Motor neuron (in vitro differentiated cells): ENCODE measurements at places on chromosomes 3 and 15. TPM values are rescaled to one million over a fixed set of nuclear protein-coding genes. Genes with fewer than 3 reads are reported as not detected.

STRIT1 gene
- total RNA-seq = 0.22 and 0.81 TPM in 2 replicates

CACNA2D3 gene
- not detected in 2 replicates for total RNA-seq

ALG1L2 gene
- 0.65 TPM in 1 of 2 replicates, not detected in the other for total RNA-seq

PLA2G4E gene
- total RNA-seq = 0.10 and 0.52 TPM in 2 replicates

SEMA5B gene
- total RNA-seq = 26.1 and 27.3 TPM in 2 replicates

UPK1B gene
- 0.15 and 0.32 TPM in 2 replicates for total RNA-seq

CHRM5 gene
- total RNA-seq = 0.36 and 0.89 TPM in 2 replicates

LRRC2 gene
- total RNA-seq = 1.9 TPM in 2 replicates

GOLGA8Q gene
- total RNA-seq = 0.63 and 0.65 TPM in 2 replicates

WDR49 gene
- not detected in 2 replicates for total RNA-seq

ADAMTSL3 gene
- total RNA-seq = 0.08 and 0.14 TPM in 2 replicates

MGA gene
- total RNA-seq = 40.8 and 47.1 TPM in 2 replicates

ILDR1 gene
- 0.19 TPM in 1 of 2 replicates, not detected in the other for total RNA-seq

ARGFX gene
- total RNA-seq = not detected in 2 replicates

WNT5A gene
- 0.75 and 0.92 TPM in 2 replicates for total RNA-seq

SPTSSB gene
- 1.4 and 2.2 TPM in 2 replicates for total RNA-seq

PLAAT1 gene
- total RNA-seq = 0.71 TPM in 1 of 2 replicates, not detected in the other

DPPA2 gene
- total RNA-seq = not detected in 2 replicates

SLC2A2 gene
- total RNA-seq = not detected in 2 replicates

UNC13C gene
- not detected in 2 replicates for total RNA-seq

CLDN11 gene
- total RNA-seq = 24.8 and 25.4 TPM in 2 replicates

CLDN18 gene
- 0.71 and 2.6 TPM in 2 replicates for total RNA-seq

CIDEC gene
- total RNA-seq = not detected in 2 replicates

LRRC31 gene
- total RNA-seq = 0.19 and 0.24 TPM in 2 replicates

FSTL1 gene
- 150 and 162 TPM in 2 replicates for total RNA-seq

ATP8B4 gene
- 1.9 TPM in 2 replicates for total RNA-seq

GPR62 gene
- total RNA-seq = 0.50 and 0.67 TPM in 2 replicates

IQCF5 gene
- total RNA-seq = not detected in 2 replicates

PCOLCE2 gene
- 3.2 and 5.4 TPM in 2 replicates for total RNA-seq

MAGI1 gene
- 42.7 and 43.3 TPM in 2 replicates for total RNA-seq

WDR93 gene
- 0.27 TPM in 2 replicates for total RNA-seq

GOLGA8G gene
- 0.09 and 0.38 TPM in 2 replicates for total RNA-seq

RARB gene
- 26.7 and 27.6 TPM in 2 replicates for total RNA-seq

ZFAND6 gene
- 147 and 150 TPM in 2 replicates for total RNA-seq

NOX5 gene
- 2.2 and 4.1 TPM in 2 replicates for total RNA-seq

CCR2 gene
- total RNA-seq = not detected in 2 replicates

DLL4 gene
- total RNA-seq = 0.93 and 1.8 TPM in 2 replicates

TM4SF4 gene
- 1.3 and 3.2 TPM in 2 replicates for total RNA-seq

RETNLB gene
- 5.3 and 7.4 TPM in 2 replicates for total RNA-seq

PPP2R3A gene
- total RNA-seq = 23.5 and 24.2 TPM in 2 replicates

SUSD5 gene
- total RNA-seq = 0.73 and 0.81 TPM in 2 replicates

ZNF620 gene
- total RNA-seq = 19.7 and 20.3 TPM in 2 replicates

GABPB1 gene
- total RNA-seq = 17.6 and 19.5 TPM in 2 replicates

MED12L gene
- total RNA-seq = 10.6 and 11.8 TPM in 2 replicates

GRIP2 gene
- 25.1 and 27.2 TPM in 2 replicates for total RNA-seq
